ENCODE measurements at places on chromosomes 6 and 20. TPM values are rescaled to one million over a fixed set of nuclear protein-coding genes. Genes with fewer than 3 reads are reported as not detected.

Gene ISM1
- total RNA-seq = 0.29 TPM

Gene ECI2
- 30.7 TPM for total RNA-seq

Gene CARMIL1
- 3.9 TPM for total RNA-seq

Gene NNAT
- 0.91 TPM for total RNA-seq

Gene RNF144B
- 1.5 TPM for total RNA-seq
